Naive thymus-derived CD8-positive, alpha-beta T cell (primary cell): ENCODE measurements at places on chromosomes 5 and 9.

DNA sequence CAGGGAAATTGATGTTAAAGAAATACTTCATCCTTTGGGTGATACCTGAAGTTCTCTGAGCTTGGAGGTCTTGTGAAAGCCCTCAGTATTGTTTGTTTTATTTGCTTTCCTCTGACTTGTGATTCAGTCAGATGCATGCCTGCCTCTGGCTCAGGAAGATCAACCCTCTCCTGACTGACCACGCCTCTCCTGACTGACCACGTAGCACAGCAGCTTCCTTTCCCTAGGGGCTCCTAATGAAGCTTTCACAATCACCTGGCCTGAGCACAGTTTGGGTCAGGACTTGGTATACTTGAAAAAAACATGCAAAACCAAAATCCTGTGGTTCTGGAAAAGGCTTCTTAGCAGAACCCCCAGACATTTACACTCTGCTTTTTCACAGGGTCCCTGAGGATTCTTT lies 3.8 kb downstream of the TGFBI start:
- no peak for DNase-seq

GRCh38 chr5:141664733-141665461 lies 13.7 kb upstream of the FCHSD1 start:
- peak; percentile 68 for DNase-seq

DNA sequence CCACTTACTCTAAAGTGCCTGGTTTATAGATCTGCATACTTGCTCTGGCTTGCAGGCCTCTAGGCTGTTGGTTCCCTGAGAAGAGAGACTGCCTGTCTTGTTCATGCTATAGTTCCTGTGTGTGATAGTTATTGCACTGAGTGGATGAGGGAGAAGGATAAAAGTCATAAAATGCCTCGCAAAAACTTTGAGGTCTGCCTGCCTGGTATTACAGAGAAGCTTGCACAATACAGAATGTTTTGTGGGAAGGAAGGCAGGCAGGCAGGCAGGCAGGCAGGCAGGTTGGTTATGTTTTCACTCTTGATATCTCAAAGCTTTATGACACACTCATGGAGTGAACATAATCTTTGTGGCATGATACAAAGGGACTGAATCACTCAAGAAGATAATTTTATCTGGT lies 287.1 kb downstream of the SLIT3 start:
- no peak for DNase-seq

- DNase-seq: no peak
Measured at GRCh38 chr9:109272745-109273144, 48.1 kb downstream of the EPB41L4B start.

- DNase-seq: no peak
Measured at GRCh38 chr9:94779693-94780290, 53.3 kb downstream of the AOPEP start.

DNA sequence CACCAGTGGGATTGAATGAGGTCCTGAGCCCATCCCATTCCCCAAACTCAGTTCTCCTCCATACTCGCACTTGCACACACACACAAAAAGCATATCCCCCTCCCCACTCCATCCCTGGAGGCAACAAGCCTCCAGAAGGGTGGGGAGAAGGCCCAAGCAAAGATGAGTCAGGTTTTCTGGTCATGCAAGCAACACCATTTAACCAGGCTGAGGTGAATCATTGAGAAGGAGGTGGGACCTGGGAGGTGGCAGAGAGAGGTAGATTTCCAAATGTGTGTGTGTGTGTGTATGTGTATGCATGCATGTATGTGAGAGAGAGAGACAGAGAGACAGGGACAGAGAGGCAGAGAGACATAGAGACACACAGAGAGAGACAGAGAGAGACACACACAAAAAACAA lies 185.2 kb upstream of the TRIM32 start:
- no peak for DNase-seq

GRCh38 chr5:39906146-39906545 lies 481.4 kb upstream of the DAB2 start:
- DNase-seq: no peak

- DNase-seq: no peak
Measured at GRCh38 chr5:148014276-148014675, 49.5 kb upstream of the SPINK5 start.

- DNase-seq: no peak
Measured at GRCh38 chr9:103514767-103515166, 519.6 kb downstream of the CYLC2 start.

GRCh38 chr5:1734908-1735289 lies 64.7 kb downstream of the MRPL36 start:
- no peak for DNase-seq

DNA sequence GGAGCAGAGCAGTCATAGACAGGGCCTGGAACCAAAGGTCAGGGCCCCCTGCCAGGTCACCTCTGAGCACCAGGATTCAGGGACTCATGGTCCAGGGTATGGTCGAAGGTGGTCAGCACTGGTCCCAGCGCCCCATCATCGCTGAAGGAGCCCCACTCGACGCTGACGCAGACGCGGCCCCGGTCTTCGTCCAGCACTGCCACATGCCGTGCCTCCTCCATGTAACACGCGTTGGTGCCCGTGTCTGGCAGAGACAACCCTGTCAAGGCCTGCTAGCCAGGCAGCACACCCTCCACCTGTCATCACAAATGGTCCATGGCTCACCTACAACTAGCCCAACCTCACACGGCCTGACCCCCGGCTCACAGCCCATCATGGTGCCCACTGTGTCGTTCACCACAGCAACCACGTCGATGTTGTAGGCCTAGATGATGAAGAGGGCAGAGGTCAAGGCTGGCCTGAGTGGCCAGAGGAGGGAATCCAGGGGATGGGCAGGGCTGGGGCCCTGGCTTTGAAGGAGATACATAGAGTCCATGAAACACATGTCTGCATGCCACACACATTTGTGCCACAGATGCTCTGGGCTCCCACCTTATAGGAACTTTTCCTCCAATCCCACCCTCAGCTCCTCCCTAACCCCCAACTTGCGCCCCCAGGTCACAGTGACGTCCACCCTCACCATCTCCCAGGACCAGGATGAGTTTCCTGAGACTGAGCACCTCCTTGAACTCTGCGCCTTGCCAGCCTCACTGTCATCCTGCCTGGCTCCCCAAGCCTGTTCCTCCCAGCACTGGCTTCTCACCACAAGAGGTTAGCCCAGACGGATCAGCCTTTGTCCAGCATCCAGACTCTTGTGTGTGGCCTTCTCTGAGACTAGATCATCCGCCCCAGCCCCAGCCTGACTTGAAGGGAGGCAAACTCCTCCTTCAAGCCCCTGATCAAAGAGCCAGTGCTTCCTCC lies 9.5 kb downstream of the HK3 start:
- no peak for DNase-seq

- no peak for DNase-seq
Measured at GRCh38 chr5:149117970-149118369, 23.3 kb upstream of the ABLIM3 start.

DNA sequence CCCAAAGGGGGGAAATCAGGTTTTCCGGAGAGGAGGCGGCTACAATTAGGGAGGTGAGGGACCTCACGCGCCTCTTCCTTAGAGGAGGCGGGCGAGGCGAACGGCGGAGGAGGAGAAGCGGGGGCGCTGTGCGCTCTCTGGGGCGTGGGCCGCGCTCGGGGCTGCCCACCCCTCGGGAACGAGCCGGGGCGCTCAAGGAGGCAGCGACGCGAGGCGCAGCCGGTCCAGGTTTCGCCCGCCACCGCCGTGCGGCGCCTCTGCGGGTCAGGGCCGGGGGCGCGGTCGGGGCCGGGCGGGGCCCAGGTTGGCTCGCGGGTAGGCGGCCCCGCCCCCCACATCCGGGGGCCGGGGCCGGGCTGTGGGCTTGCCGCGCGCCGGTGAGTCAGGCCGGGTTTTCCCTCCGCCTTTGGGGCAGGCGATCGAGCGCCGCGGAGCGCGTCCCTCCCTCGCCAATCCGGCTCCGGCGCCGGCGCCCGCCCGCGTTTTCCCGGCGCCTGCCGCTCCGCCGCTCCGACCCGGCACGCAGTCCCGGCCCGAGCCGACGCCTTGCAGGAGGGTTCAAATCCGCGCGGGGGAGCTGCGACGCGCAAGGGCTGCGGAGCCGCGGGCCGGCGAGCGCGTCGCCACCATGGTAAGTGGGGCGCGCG lies at the start of gene N4BP3:
TSS of gene N4BP3 (plus strand) at position 392 of the 647 bp plus-strand sequence. CDS start 6,052 bp downstream, outside the sequence.
- DNase-seq: peak; percentile 68

- no peak for DNase-seq
Measured at GRCh38 chr9:121636341-121636865, 15.0 kb upstream of the DAB2IP start.

GRCh38 chr5:80033513-80033912 lies 1.6 kb upstream of the THBS4 start:
- DNase-seq: no peak

GRCh38 chr5:133728475-133728874 lies 116.1 kb upstream of the FSTL4 start:
- no peak for DNase-seq

- DNase-seq: no peak
Measured at GRCh38 chr9:90112788-90113187, 508.0 kb downstream of the GADD45G start.

DNA sequence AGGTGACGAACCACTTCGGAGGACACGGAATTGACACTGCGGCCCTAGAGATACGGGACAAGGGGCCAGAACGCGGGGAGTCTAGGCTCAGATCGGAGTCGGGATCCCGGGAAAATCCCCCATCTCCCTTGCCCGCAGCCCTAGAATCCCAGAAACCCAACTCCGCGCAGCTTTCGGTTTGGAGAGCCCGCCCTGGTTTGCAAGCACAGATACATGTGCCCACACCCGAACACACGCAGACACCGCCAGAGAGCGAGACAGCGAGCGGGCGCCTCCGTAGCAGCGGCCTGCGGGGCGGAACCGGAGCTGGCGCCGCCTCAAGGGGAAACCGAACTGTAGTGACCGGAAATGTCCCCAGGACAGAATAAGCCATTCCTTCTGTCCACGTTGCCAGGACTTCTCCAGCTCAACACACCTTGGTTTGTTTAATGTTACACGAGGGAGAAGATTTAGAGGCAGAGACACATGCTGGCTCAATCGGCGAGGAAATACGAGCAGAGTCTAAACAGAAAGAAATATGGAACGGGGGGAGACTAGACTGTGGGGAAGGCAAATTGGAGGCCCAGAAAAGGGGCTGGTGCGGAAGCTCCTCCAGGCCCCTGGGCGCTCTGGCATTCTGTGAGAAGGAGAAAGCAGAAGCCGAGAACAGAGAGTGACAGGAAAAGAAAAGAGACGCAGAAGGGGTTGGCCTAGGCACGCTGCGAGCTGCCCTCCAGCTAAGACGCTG lies 2.9 kb upstream of the PAX5 start:
- DNase-seq: peak; percentile 67
